Sciatic nerve (tissue), 2 donors: ENCODE measurements at places on chromosomes 11 and 22. TPM values are rescaled to one million over a fixed set of nuclear protein-coding genes. Genes with fewer than 3 reads are reported as not detected.

Gene CNGA4
- total RNA-seq = 0.31 TPM

Gene OR51B5
- 1.4 TPM for total RNA-seq

Gene DDTL
- 4.0 TPM for total RNA-seq

Gene DERL3
- 2.7 TPM for total RNA-seq

Gene TRIM29
- total RNA-seq = 33.2 TPM

Gene GRK3
- total RNA-seq = 13.5 TPM

Gene MS4A15
- total RNA-seq = not detected

Gene CRYBB2
- total RNA-seq = not detected

Gene EXPH5
- total RNA-seq = 11.9 TPM

Gene RAC2
- total RNA-seq = 18.9 TPM

Gene FGF19
- not detected for total RNA-seq

Gene OSM
- 6.4 TPM for total RNA-seq

Gene MUC6
- not detected for total RNA-seq

Gene DGKZ
- total RNA-seq = 45.5 TPM

Gene NFAM1
- 6.6 TPM for total RNA-seq

Gene LMF2
- total RNA-seq = 48.4 TPM

- DNase-seq = no peak
Measured at GRCh38 chr11:34540870-34541269, 27.3 kb upstream of the ELF5 start.

- no peak for DNase-seq
Measured at GRCh38 chr11:64893194-64894069, 15.0 kb upstream of the EHD1 start.

GRCh38 chr11:86469491-86470388 is 95.1 kb downstream of the CCDC81 start:
- no peak for DNase-seq

- no peak for DNase-seq
Measured at GRCh38 chr11:96101146-96101545, 177.2 kb upstream of the MTMR2 start.

DNA sequence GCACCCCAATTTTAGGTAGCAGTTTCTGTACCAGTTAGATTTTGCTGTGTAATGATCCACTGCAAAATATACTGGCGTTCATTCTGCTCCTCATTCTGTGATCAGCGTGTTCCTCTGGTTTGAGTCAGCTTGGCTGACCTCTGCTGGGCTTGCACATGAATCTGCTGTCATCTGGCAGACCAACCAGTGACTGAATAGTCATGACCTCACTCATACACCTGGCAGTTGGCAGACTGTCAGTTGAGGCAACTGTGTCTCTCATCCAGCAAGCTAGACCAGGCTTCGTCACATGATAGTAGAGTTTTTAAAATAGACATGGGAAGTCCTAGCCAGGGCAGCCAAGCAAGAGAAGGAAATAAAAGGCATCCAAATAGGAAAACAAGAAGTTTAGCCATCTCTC is 316.3 kb upstream of the LARGE1 start:
- DNase-seq = no peak

DNA sequence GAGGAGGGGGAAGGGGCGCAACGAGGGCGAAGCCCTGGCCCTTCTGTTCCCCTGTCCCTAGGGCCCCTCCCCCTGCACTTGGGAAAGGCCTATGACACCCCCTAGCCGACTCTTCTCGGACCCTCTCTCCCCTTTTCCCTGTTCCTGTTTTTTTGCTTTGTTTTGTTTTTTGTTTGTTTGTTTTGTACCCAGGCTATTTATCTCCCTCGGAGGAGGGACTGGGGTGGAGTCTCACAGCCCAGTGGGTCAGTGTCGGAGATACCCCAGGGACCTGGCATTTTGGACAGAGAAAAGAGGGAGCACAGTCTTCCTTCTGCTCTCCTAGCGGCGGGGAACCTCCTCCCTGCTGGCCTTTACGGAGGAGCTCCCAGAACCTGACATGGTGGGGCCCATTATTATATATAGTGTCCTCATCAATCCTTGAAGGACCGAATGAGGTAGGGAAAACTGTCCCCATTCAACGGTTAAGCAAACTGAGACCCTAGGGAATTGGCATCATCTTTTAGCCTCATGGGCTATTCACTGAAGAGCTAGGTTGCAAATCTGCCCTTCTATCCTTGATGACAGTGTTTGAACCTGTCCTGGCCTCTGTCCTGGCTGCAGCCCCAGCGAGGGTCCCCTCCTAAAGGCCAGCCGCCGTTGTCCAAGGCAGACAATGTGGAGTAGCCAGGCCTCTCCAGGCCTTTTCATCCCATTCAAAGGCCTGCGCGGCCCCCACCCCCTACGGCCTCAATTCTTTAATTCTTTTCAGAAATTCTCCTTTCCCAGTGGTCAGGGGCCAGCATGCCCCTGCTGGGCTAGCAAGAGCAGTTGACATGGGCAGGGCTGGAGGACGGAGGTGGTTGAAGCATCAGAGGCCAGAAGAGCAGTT is 911 bp downstream of the EMID1 start:
- no peak for DNase-seq

DNA sequence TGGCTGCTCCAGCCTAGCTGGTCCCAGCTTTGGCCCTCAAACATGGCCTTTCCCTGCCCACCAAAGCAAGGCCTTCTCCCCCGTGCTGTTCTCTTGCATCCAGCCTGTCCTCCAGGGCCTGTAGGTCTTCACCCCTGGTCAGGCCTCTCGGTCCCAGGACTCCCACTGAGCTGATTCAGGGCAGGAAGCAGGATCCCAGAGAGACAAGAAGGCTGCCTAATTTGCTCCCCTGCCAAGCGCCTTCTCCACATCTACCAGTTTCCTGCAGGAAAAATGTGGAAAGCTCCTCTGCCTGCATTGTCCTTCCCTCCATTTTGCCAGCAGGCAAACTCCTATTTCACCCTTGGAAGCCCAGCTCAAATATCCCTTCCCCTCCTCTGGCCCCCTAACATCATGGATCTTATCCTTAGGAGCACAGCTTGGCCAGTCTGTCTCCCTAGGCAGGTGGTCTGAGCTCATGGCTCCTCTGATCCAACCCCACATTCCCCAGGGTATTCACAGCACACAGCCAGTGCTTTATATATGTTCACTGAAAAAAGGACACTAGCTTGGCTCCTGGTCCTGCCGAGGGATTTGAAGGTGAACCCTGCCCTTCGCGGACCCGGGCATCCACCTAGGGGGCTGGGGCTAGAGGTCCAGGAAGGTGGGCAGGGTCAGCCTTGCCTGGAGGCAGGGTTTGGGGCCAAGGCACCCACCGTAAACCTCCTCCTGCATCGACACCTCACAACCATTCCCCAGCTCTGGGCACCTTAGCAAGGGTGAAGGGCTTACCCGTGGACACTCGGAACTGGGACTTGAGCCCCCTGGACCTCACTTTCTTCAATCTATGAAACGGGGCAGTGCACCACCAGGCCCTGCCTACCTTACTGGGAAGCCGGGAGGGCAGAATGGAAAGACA is 968 bp downstream of the RHBDD3 start:
- no peak for DNase-seq

- DNase-seq = no peak
Measured at GRCh38 chr22:21730535-21731308, 4.9 kb downstream of the YPEL1 start.

- no peak for DNase-seq
Measured at GRCh38 chr11:13168271-13168670, 109.3 kb upstream of the BMAL1 start.

GRCh38 chr11:110907629-110908028 is 195.4 kb upstream of the ARHGAP20 start:
- DNase-seq = no peak

- DNase-seq = no peak
Measured at GRCh38 chr11:64139049-64139448, 26.9 kb downstream of the MACROD1 start.

DNA sequence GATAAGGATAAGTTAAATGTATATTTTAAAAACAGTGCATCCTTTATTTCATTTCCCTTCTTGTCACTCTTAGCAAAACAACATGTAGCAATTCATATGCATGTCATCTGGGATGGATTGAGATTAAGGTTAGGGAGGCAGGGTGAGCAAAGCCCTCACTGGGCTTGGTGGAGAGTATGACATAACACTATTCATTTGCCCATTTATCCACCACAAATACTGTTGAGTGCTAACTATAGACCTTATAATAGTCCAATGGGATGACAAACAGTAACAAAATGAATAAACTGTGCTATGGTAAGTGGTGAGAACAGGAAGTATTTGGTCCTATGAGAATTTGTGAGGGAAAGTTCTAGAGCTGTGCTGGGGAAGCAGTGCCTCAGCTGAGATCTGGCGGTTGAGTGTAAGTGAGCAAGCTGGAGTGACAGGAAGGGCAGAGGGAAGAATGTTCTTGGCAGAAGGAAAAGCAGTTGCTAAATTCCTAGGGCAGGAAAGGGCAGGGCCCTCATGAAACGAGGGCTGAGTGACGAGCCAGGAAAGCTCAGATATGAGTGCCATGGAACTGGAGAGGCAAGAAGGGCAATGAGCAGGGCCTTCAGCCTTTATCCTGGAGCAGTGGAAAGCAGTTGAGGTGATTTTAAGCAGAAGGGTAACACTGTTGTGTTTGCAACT is 6.7 kb downstream of the HSD17B12 start:
- DNase-seq = no peak

- DNase-seq = peak; percentile 50
Measured at GRCh38 chr11:2570211-2570811, 125.5 kb downstream of the KCNQ1 start.

DNA sequence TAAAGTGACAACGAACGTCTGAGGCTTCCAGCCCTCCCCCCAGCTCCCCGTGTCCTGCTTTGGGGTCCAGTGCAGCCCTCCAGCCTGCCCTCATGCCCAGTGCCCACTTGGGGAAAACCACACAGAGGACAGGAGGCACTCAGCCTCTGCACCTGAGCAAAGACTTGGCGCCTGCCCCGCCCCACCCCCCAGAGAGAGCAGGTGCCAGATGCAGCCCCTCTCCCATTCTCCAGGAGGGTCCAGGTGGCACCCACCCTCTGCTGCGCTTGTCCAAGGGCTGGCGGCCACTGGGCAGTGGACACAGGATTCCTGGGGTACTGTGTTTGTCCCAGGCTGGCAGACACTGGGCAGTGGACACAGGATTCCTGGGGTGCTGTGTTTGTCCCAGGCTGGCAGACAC is 15.7 kb downstream of the RNH1 start:
- no peak for DNase-seq

- no peak for DNase-seq
Measured at GRCh38 chr11:129703846-129704245, 111.8 kb upstream of the TMEM45B start.

GRCh38 chr11:134260983-134261382 is 7.6 kb downstream of the ACAD8 start:
- DNase-seq = no peak

DNA sequence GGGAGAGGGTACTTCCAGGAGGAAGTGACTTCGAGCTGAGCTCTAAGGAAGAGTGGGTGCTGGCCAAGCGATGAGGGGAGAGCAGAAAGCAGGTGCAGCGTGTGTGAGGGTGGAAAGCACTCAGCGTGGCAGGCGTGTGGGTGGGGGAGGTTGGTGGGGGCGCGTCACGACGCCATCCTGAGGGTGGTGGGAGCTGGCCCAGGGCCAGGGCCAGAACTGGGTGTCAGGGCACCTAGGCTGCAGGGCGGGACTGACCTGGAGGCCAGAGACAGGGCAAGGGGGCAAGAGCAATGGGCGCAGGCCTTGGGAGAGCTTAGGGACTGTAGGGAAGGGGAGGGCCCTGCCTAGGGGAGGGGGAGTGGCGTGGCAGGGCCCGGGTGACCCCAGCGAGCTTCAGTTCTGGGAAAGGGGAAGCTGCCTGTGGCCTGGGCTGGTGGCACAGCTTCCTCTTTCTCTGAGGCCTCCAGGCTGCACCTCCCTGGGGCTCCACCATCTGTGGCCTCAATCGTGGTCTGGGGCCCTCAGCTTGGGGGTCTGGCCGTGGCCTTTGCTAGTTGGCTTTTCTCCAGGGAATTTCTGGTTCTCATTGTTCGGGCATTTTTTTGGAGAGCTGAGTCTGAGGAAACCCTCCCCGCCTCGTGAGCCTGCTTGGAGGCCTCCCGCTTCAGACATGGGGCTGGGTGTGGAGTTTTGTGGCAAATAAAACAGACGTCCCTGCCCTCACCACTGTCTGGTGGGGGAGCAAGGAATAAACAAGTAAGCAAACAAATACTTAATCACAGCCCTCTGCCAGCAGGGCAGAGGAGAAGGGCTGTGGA is 8.9 kb downstream of the RELT start:
- peak; percentile 81 for DNase-seq

DNA sequence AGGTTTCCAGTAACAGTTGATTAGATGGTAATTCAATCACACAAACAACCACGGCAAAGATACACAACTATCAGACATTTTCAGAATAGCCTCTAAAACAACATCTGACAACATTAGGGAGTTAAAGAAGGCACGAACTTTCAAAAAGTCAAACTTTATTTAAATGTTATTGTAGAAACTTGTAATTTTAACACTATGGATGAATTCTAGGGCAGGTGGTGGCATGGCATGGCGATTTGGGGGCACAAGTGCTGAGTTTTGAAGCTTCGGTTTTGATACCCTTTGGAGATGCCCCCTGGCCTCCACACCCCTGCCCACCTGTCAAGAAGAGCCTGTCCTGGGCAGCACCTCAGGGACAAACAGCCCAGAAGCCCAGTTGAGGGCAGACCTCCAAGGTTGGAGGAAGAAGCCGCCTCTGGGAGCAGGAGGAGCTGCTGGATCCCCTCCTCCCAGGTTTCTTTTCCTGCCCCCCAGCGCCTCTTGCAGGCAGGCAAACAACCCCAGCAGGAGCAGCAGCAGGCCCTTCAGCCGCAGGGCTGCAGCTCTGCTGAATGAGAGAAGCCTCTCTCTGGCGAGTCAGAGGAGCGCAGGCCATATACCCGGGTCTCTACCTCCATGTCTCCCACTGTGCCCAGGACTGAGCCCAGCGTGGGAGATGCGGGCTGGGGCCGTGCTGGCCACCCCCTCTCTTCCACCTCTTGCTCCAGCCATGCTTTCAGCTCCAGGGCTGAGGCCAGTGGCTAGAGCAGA is 102.1 kb upstream of the IGLL5 start:
- no peak for DNase-seq

- no peak for DNase-seq
Measured at GRCh38 chr11:122210367-122210997, 94.5 kb upstream of the BLID start.

- no peak for DNase-seq
Measured at GRCh38 chr22:48306284-48306683, 1521.4 kb downstream of the BRD1 start.

DNA sequence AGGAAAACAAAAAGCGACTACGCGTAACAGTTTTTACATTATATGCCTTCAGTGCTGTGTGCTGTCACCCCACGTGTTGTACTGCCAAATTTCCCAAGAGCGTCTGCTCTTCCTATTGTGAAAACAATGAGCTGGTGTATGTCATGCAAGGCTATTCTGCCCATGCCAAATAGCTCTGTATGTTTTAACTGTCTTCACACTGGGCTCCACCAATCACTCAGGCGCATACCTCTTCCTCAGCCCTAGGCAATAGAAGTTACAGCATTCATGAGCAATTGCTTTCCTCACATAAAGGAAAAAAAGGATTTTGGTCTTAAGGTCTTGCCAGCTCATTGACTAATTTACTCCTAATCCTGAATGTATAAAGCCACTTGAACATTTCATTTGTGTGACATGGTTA is 606.8 kb downstream of the NTM start:
- DNase-seq = no peak

- no peak for DNase-seq
Measured at GRCh38 chr11:98243897-98244296, 776.9 kb upstream of the CNTN5 start.

GRCh38 chr11:102279641-102280170 is 37.6 kb upstream of the BIRC3 start:
- no peak for DNase-seq
